ENCODE measurements at places on chromosomes 5 and 9.
A peak's percentile ranks its signal among the peaks of the same experiment; 100 is the strongest.

DNA sequence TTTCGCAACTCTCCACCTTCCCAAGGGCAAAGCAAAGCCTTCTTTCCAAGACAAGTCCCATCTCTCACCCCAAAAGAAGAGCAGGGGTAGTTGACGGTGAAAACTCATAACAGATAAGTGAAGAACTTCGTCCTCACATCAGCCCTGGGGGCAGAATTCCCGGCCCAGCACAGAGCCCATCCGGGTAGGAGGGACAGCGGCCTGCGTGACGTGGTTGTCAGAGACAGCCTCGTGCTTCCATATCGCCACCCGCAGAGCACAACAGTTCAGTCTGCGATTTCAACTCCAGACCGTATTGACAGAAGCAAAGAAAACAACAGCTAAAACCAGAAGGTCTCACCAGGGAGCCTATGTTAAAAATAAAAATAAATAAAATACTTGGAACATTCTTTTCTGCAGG is 273.2 kb downstream of the SYK start:
- DNase-seq, result no peak

GRCh38 chr5:180067986-180068385 is 3.6 kb downstream of the RNF130 start:
- peak; percentile 47 for DNase-seq

DNA sequence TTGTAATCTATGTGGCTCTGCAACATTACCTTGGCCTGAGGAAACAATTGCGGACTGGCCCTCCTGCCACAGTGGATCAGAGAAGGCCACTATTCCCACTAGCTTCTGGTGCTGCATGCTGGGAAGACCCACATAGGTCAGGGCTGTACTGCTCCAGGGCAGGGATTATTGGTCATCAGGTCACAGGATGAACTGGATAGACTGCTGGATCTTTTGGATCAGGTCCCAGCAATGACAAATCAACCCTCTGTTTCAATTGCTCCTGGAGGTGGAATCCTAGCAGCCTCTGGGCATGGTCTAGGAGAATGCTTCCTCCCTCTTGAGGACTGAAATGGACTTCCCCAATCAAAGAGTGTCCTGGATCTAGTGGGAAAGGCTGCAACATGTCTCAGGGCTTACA is 66.7 kb upstream of the PHF24 start:
- DNase-seq, result no peak

DNA sequence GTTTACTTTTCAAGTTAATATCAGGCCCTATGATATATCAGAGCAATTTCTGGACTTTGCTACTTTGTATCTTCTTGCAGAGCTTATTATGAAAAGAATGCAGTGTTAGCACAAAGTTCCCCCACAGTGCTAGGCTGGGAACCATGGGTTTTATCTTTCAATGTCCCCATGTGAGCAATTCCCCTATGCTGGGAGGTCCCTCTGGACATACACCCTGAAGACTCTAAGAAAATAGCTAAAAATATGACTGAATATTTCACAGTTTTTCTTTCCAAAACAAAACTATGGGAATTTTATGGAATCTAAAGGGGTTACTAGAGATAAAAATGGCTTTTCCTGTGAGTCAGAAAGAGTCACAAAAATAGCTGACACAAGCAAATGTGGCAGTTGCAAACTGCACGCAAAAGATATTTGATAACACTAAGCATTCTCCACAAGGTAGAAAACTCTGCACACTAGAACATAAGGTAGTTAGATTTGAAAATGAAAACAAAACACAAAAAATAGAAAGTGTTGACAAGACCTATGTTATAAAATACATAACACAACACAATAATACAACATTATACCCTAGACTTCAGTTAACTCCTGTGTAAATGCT is 487.5 kb upstream of the GRIN3A start:
- no peak for DNase-seq

DNA sequence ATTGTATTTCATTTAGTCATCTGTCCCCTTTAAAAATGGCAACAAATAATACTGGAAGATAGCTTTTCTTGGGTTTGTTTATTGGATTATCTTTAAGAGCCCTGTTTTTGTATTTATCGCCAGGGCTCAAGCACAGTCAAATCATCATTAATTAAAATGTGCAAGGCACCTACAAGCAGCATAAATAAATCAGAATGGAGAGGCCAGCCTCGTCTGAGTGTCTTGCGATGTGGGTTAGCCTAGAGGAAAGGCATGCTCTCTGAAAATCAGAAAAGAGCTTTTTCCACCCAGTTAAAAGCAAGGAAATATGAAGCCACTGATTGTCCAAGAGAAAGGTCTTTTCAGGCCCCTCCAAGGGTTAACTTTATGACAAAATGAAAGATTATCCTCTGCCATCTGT is 31.8 kb downstream of the ZFAND5 start:
- DNase-seq, result no peak

- no peak for DNase-seq
Measured at GRCh38 chr5:61551637-61552313, 219.7 kb downstream of the ZSWIM6 start.

DNA sequence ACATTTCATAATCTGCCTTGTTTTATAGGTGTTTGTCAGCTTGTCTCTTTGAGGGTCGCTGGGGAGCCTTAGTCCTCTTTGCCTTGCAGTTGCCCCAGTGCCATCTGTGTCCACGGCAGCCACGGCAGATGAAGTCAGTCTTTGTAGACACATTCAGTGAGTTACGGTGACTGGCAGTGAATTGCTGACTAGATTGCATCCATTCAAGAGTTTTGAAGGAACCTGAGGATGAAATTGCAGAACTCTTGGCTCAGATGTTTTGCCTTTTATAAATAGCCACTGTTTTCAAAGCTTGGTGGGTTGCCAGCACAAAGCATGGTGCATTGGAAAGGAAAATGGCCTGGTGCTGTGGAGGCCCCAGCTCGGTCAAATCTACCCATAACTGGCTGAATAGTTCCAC is 125.6 kb downstream of the TRIO start:
- DNase-seq, result no peak

GRCh38 chr9:36543916-36544315 is 28.8 kb upstream of the MELK start:
- peak; percentile 13 for DNase-seq

- DNase-seq, result peak; percentile 27
Measured at GRCh38 chr5:15704397-15704947, 204.5 kb downstream of the FBXL7 start.

DNA sequence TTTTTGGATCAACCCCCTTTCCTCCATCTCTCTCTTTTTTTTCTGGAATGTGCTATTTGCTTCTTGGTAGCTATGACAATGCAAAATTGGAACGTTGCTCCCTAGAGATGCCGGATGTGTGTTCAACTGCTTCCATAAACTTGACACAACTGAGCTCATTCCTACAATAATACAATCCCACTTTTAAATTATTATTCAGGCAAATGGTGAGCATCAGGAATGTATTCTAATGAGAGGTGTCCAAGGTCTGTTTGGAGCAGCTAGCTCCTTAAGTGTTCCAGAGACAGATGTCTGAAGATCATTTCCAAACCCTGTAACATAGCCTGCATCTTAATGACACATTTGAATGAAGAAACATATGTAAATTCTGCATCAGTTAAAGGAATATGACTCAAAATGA is 518.4 kb downstream of the TAF11L14 start:
- no peak for DNase-seq

DNA sequence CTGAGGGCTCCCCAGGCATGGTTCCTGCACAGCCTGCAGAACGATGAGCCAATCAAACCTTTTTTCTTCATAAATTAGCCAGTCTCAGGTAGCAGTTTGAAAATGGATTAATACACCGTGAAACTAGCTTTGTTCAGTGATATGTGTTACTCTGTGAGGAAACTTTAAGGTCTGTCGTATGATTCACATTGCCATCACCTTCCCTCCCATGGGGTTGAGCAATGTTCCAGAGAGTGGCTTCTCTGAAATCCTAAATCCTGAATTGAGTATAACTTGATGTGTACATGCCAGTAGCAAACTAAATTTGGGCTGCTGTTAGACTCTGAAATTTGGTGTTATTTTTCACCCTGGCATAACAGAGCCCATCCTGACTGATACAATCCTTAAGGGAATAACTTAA is 866.4 kb upstream of the C9orf72 start:
- DNase-seq, result no peak

GRCh38 chr5:141740885-141741284 is 58.9 kb upstream of the ARAP3 start:
- no peak for DNase-seq

- no peak for DNase-seq
Measured at GRCh38 chr9:89508951-89509615, 11.2 kb upstream of the SEMA4D start.

GRCh38 chr5:171839112-171839511 is 53.5 kb downstream of the SMIM23 start:
- DNase-seq, result no peak

DNA sequence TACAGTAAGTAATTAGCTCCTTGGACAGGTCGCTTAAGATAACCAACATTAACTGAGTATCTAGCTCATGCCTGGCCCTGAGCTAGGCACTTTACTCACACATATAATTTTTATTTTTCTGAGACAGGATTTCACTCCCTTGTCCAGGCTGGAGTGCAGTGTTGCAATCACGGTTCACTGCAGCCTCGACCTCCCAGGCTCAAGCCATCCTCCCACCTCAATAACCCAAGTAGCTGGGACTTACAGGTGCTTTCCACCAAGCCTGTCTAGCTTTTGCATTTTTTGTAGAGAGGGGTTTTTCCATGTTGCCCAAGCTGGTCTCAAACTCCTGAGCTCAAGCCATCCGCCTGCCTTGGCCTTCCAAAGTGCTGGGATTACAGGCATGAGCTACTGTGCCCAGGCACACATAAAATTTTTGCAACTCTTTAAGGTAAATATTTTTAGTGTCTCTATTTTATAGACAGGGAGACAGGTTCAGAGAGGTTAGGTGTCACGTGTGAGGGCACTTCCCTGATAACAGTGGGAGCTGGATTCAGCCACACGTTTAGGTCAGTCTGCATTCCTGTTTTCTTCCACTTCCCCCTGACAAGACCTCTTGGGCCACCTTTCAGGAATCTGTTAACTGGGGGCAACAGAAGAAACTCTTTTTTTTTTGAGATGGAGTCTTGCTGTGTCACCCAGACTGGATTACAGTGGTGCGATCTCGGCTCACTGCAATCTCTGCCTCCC is 18.2 kb downstream of the HBEGF start:
- no peak for DNase-seq

GRCh38 chr5:22665801-22666200 is 187.3 kb downstream of the CDH12 start:
- DNase-seq, result no peak

- no peak for DNase-seq
Measured at GRCh38 chr9:95491543-95492320, 25.0 kb downstream of the PTCH1 start.

GRCh38 chr5:155416765-155417164 is 403.2 kb downstream of the KIF4B start:
- no peak for DNase-seq

DNA sequence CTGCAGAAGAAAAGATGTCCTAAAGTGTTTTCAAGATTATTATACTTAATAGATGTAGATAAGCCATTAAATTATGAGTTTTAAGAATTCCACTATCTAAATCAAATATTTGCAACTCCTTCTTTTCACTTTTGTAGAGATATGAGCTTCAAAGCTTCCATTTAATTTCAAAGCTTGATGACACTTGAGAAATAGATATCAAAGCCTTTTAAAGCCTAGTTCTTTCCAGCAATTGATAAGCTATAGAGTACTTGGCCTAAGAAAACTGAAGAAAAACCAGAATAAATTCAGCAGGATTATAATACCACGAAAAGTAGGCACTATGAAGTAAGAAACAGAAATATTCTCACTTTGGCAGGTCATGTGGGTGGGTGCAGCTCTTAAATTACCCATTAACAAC is 1.7 kb downstream of the TNFSF8 start:
- DNase-seq, result no peak

DNA sequence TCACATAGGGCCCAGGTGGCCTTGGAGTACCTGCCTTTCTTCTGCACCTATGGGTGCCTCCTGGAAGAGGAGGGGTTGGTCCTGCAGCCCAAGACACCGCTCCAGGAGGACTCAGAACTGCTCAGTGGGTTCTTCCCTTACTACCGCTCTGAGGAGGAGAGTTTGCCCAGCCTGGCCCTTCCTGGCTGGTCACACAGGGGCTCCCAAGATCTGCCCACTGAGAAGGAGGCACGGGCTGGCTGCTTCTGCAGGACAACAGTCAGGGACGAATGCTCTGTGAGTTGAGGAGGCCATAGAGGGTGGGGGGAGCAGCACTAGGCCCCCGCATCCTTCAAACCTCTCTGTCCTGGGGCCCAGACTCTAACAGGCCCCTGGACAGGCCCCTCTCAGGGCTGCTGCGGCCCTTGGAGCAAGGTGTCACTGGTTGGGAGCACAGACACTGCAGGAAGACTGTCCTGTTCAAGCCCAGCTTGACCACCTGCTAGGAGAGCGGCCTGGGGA is 9.9 kb upstream of the SLC25A48 start:
- no peak for DNase-seq

- DNase-seq, result no peak
Measured at GRCh38 chr9:111969061-111969460, 72.4 kb downstream of the UGCG start.

DNA sequence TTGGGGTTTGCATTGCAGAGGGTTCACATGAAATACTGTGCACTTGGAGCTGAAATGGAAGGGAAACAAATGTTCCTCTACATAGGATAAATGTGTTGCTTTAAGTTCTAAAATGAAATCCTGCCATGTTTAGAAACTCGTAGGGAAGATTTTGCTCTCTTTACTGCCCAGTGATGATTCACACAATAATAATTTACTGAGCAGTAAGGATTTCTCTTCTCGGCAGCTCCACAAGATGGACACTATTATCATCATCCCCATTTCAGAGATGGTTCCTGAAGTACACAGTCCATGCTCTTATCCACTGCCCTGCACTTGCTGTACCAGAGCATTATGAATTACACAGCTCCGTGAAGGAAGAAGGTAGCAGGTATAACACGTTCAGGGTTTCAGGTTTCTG is 4.1 kb downstream of the HACD4 start:
- DNase-seq, result no peak

DNA sequence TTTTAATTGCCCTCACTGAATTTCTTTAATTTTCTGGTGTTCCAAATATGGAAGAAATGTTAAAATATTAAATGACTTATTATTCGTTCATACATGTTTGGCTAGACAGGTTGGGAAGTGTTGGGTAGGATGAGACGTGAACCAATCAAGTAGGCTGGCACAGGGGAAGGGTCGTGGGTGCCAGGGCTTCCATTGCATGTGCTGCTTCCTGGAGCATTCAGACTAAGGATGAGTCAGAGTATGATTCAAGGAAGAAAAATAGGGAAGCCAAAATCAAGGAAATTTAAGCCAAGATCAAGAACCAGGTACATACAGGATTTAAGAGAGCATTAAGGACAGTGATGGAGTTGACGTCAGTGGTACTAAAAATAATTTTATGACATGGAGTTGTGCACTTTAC is 2068.0 kb downstream of the MAT2B start:
- DNase-seq, result no peak
